ENCODE measurements at places on chromosomes 11 and 22.

GRCh38 chr22:25053153-25053805 is 100.8 kb downstream of the KIAA1671 start:
- DNase-seq: no peak

DNA sequence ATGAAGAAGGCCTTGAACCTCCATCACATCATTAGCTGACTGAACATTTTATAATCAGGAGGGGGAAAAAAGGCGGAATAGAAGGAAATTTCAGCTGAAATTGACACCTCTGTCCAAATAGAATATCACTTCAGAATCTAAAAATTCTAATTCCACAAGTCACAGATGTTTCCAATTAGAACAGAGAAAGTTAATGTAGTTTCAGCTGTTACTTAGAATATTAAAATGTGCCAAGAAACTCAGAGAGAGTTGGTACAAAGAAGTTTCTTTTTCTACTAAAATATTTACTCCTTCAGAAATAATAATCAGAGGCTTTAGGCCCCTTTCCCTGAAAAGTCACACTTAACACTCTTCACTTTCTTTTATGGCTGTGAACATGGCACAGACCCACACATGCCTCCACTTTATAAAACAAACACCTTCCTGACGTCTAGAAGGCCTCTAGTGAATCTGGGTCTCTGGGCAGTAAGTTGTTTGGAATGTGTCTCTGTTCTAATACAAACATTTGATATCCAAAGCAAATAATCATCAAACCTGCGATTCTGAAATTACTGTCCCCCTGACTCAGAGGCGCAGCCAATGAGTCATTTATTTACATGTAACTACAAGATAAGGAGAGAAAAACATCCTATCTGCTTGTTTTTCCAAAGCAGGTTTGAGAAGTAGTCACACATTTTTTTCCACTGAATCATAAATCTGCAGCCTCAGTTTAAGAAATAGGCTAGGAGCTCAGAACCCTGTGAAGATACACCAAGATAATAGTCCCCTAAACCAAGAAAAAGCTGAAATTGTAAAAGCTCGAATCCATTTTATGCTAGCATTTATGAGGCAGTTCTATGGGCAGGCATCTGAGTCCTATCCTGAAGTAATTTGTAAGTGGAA is 148.4 kb downstream of the ME3 start:
- no peak for DNase-seq

GRCh38 chr11:124791626-124792341 is 8.4 kb downstream of the MSANTD2 start:
- DNase-seq: no peak

DNA sequence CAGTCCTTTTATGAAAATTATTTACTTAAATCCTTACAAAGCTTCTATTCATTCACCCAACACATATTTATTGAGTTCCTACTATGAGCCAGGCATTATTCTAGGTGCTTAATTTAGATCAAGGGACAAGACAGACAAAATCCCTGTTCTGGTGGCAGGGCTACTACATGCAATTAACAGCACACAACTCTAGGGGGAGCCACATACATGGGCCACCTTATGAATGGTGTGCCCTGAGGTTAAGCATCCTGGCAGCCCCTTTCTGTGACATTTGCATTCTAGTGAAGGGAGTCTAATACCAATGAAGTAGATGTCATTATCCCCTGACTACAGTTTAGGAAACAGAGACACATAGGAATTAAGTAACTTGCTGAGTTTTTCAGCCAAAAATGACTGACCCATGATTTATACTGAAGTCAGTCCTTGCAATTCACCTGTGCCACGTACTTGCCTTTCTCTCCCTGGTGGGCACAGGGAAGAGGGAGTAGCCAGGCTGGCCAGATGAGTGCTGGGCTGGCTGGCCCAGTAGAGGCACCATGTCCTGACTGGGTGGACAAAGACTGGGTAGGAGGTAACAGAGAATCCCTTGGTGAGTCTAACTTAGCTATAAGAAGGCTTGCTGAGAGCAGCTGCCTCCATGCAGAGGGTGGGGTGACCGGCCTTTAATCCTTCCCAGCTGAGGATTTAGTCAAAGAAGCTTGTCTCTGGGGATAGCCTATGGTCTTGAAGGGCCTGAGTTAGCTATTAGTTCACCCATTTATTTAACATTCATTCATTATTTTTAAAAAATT is 52.0 kb upstream of the ELF5 start:
- no peak for DNase-seq

DNA sequence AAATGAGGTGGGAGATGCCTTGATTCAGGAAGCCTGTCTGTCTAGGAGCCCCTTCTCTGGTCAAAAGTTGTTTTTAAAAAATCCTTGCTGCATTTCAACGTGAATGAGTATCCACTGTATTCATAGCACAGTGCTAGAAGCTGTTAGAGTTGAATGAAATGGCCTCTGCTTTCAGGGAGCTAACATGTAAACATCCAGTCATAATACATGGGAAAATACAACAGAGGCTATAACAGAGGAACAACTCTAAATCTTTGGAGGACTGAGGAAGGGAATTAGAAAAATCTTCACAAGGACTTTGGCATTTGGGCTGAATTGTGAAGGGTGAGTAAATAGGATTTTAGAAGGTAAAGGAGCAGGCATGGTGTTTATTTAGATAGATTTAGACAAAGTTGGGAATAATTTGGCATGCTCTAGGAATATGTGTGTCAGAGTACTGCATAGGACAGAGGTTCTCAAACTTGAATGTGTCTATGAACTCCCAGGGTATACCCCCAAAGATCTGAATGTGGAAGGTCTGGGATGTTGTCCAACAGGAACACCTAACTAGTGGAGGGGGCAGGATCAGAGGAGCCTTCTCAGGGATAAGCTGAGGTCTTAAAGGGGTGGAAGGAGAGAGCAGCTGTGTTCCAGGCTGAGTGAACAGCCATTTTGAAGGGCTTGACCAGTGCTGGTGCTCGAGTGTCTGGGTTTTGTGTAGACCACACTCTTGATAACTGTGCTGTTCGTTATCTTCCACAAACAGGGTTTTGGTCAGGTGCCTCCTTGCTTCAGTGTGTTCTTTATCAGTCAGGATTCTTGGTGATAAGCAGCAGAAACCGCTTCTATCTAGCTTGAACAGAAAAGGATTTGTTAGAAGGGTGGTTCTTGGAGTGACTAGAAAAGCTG is 12.7 kb downstream of the SREBF2 start:
- DNase-seq: no peak

DNA sequence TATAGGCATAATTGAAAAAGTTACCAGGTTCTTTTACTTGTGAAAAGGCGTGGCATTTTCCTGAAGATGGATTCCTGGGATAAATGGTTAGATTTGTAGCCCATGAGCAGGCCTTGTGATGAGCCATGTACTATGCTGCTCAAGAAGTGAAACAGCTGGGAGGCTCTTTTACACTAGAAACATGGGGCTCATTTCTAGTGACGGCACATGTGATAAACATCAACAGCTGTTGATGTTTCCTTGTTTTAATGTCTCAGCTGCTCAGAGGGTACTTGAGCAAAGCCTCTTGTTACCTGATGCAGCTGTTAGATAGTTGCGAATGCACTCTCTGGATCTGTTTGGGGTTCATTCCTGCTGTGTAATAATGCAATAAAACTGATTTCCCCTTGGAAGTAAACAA is 396.8 kb downstream of the GUCY1A2 start:
- DNase-seq: no peak

DNA sequence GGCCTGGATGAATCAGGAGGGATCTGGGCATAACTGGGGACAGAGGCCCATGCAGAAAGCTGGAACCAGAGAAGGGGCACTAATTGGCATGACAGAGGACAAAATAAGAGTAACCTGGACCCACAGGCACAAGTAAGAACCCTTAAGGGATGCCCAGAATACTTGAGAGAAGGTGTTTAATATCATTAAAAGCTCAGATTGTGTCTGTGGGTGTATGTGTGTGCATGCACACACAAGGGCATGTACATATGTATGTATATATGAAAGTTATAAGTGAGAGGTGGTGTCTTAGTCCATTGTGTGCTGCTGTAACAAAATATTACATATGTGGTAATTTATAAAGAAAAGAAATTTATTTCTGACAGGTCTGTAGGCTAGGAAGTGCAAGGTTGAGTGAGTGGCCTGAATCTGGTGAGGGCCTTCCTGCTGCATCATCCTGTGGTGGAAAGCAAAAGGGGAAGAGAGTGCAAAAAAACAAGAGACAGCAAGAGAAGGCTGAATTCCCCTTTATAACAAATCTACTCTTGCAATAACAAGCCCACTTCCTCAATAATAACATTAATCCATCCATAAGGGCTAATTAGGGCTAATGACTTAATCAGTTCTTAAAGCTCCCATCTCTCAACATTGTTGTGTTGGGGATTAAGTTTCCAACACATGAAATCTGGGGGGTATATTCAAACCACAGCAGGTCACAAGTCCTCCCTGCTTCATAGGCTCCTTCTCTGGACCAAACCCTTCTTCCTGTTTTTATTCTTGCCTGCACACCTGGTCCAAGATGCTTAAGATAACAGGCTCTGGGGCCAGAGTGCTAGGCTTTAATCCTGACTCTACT is 68.3 kb upstream of the POU2AF2 start:
- no peak for DNase-seq

DNA sequence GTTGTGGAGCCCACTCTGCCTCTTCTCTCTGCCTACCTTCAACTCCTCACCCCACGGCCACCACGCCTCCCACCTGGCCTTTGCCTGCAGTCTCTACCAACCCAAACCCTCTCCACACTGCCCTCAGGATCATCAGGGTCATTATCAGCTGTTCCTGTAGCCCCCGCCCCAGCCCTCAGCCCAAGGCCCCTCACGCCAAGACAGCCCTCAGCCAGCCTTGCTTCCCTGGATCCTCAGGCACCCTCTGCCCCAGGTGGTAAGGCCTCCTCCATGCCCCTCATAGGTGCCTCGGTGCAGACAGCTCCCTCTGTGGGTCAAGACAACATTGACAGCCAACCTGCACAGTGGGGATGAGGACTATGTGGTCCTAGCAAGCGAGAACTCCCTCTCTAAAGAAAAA is 1.7 kb downstream of the SBF1 start:
- no peak for DNase-seq

- DNase-seq: no peak
These were observed 30.6 kb downstream of the KIAA1671 start for GRCh38 chr22:24983151-24983550.

DNA sequence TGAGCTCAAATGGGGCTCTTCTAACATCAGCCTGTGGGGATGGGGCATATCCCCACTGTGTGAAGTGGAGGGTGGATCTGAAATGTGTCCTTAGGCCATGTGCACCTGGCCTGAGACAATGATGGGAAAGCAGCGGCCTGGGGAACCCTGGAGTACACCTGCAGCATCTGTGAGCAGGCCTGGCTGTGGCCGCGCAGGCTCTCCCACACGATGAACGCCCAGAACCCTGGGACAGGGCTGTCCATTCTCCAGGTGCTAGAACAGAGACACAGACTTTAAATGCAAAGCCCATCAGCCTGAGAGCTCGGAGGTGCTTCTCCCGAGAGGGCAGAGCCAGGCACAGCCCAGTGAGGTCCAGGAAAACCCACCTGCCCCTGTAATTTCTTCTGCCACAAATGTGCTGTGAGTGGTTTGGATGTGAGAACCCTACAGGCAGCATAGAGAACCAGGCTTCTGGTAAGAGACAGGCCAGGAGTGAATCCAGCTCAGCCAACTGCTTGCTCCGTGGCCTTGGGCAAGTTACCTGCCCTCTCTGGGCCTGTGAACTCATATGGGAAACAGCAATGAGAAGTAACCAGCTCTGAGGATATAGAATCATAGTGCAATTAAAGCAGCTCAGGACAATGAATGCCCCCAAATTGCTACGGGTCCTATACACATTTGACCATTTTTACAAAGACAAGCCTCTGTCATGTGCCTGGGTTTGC is 167.9 kb downstream of the SHANK2 start:
- no peak for DNase-seq

- DNase-seq: no peak
These were observed 25.1 kb downstream of the GLB1L2 start for GRCh38 chr11:134356656-134357544.

DNA sequence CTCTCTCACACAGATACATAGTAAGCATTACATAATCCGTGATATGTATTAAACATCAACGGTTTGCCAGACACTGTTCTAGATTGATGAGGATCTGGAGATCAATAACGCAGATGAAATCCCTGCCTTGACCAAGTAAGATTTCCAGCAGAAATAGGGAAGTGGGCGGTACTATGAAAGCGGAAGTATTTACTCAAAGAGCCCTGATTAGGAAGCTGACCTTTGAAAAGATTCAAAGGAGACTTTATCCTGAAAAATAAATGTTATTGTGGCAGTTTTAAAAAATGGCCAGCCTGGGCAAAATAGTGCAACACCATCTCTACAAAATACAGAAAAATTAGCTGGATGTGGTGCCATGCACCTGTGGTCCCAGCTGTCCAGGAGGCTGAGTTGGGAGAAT is 26.8 kb downstream of the GAB2 start:
- DNase-seq: no peak

DNA sequence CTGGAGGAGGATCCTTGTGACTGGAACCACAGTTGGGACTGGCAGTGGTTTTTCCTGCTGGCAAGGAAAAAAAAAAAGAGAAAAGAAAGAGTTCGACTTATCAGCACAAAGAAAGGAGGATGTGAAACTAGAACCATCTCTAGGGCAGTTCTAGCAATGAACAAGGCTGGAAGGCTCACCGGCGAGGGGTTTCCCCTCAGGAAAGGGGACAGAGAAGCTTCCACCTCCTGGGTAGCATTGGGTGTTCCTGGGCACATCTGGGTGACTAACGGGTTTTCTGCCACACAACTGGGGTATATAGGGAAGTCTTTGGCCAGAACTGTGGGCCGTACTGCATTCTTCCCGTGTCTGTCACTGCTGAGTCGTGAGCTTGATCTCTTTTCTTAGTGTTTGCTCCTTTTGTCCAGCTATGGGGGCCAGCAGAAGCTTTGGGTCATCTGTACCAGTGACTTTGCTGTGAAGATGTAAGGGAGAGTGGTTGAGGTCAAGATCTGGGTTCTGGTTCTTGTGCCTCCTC is 109.4 kb upstream of the OR4B1 start:
- peak; percentile 38 for DNase-seq
